Thoracic aorta (tissue), 2 donors: ENCODE measurements at places on chromosomes 12 and 14.

GRCh38 chr12:552466-552865, 92.7 kb downstream of the B4GALNT3 start:
- DNase-seq: no peak

DNA sequence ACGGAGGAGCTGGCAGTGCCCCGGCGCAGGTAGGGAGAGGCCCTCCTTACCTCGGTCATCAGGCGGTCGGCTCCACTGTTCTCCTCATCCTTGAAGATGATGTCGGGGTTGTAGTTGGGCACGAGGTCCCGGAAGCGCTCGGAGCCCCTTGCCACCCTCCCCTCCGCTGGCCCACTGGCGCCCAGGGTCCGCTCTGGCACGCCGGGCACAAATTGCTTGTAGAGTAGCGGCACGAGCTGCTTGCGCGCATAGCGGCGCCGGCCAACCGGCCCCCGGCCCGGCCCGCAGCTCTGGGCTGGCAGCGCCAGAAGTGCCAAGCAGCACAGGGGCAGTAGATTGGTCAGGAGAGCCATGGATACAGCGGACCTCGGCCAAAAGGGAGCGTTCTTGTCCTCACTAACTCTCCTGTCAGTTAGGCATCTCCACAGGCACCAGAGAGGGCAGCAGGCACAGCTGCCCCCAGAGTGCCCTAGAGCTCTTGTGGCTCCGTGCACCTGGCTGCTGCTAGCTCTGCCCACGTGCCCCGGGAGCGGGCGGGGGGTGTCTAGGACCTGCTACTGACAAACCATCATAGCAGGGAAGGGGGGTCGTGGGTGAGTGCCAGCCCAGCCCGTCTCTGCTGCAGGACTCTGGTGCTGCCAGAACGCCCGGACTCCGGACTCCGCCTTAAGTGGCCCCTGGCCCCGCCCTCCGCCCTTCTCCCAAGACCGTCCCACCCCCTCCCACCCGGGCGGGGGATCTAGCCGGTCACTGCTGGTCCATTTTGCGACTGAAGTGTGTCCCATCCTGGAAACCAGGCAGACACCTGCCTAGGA, at the start of gene DHH:
TSS of gene DHH (minus strand) at position 642 of the 815 bp plus-strand sequence. CDS start at position 353, 289 bp downstream.
- DNase-seq: no peak

- no peak for DNase-seq
Measured at GRCh38 chr12:902581-902980, 46.9 kb downstream of the RAD52 start.

DNA sequence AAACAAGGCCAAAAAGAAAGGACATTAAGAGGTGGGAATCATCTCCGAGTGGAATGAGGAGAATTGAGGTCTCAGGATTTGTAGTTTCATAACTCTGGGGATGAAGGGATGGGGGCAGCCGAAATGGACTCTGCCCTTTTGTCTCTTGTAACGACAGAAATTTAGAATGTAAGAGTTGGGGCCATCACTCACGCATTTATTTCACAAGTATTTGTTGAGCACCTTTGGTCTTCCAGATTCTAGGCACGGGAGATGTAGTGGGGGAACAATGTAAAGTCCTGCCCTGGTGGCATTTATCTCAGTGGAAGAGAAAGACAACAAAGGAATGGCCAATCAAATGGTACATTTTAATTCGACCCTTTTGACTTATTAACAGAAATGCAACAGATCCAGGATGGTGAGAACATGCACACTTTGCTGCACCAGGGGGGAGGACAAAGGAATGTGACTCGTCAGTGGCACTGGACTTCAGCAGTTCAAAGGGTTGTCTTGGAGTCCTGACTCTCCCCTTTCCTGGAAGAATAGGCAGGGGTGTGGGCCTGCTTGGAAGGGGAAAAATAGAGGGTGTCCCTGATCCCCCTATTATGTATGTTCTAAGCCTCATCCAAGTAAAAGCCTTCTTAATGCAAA, 102.0 kb downstream of the TMEM30B start:
- DNase-seq: no peak

- peak; percentile 62 for DNase-seq
Measured at GRCh38 chr12:1594261-1595025, at the start of gene FBXL14. Gene FBXL14 (minus strand): TSS chr12:1594581. CDS start chr12:1594066, 515 bp downstream.

- DNase-seq: no peak
Measured at GRCh38 chr12:118337194-118337838, 35.4 kb downstream of the TAOK3 start.

DNA sequence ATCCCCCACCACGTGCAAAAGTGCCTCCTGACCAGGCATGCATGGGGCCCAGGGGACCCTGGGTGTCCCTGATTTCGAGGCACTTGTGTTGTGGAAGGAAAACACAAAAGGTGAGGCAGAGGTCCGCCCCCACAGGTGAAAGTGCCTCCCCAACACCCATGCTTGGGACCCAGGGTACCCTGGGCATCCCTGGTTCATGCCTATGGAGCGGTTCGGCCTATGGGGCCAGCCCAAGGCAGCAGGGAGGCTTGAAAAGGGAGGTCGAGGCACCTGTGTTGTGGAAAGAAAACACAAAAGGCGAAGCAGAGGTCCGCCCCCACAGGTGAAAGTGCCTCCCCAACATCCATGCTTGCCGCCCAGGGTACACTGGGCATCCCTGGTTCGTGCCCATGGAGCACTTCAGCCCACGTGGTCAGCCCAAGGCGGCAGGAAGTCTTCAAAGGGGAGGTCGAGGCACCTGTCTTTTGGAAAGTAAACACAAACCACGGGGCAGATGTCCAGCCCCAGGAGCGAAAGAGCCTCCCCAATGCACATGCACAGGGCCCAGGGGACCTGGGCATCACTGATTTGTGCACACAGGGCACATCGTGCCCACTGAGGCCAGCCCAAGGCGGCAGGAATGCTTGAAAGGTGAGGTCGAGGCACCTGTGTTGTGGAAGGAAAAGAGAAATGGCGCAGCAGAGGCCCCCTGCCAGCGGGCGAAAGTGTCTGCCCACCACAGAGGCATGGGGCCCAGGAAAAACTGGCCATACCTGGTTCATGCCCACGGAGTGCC, 375.5 kb downstream of the ALG10 start:
- no peak for DNase-seq

- DNase-seq: no peak
Measured at GRCh38 chr12:5433081-5433844, 1.4 kb downstream of the NTF3 start.

GRCh38 chr12:2897418-2897817, 6.7 kb downstream of the TULP3 start:
- no peak for DNase-seq

DNA sequence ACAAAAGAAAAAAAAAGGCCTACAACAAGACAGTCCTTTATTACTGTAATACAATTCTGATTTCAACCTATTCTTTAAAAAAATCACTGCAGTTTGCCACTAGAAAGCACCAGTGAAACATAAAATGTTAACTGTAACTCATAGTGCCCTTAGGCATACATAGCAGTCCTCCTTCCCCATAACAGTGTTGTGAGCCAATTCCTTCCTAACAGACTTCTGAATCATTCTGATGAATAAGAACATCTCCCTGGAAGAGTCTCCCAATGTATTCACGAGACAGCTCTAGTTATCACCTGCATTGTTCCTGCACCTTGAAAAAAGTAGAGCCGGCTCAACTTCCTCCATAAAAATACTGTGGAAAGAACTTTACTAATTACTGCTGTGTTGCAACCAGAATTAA, 213.6 kb upstream of the FSCB start:
- no peak for DNase-seq

- no peak for DNase-seq
Measured at GRCh38 chr12:119082496-119082895, 96.2 kb upstream of the HSPB8 start.

DNA sequence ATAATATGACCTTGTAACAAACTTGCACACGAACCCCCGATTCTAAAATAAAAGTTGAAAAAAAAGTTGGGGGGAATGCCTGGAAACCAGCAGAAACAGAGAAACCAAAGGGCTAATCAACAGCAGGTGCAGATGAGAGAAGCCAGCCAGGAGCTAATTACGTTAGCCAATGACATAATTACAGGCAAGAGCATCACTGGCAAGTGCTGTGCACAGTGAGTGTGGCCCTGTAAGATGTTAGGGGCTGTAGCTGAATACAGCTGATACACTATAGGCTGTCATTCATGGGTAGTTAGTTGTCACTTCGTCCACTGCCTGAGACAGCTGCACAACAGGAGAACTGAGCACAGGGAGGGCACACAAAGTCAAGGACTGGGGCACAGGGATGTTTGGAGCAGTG, 7.3 kb upstream of the FGF23 start:
- DNase-seq: no peak

DNA sequence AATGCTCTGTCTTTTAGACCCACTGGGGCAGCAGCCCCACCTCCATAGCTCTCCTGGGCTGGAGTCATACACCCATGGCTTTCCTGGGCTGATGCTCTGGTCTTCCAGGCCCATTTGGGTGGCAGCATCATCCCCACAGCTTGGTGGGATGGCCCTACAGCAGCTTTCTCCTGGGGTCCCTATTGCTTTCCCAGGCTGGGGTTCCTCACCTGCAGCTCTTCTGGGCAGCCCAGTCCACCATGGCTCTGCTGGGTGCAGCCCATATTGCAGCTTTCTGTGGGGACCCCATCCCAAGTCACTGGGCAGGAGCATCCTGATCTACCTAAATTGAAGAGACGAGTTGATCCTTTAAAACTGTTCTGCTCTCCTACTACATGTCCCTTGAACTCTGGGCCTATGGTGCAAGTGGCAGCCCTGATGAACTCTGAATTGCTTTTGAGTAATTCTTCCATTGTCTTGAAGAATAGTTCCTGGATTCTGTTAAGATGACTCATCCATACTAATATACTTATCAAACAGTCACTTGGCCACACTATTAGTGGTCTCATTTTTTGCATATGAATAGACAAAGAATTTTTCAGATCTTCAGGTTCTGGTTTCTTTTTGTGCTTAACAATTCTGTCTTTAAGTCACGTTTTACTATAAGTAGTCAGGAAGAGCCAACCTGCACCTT, 390.1 kb downstream of the DPF3 start:
- DNase-seq: no peak

- no peak for DNase-seq
Measured at GRCh38 chr14:54206516-54206915, 190.3 kb upstream of the CDKN3 start.

DNA sequence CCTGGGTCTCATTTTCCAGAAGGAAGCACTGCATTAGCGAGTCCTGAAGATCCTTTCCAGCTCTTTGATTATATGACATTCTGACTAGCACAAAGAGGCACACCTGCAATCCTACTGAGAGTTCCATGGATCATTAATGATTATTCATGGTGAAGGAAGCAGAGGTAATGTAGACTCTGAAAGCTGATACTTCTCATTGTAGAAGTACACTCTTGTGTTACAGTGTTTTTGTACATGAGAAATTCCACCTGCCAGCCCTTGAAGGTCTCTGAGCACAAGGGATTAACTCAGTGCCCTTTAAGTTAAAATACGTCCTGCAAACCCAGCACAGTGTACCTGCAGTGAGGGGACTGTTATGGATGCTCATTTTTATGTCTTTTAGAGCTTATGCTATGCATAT, 558.8 kb upstream of the FBXO33 start:
- no peak for DNase-seq

- DNase-seq: no peak
Measured at GRCh38 chr12:54173066-54173726, 15.6 kb downstream of the SMUG1 start.

GRCh38 chr12:83153177-83153576, 466.5 kb downstream of the TMTC2 start:
- no peak for DNase-seq

GRCh38 chr14:74934476-74935359, 11.7 kb upstream of the RPS6KL1 start:
- no peak for DNase-seq

DNA sequence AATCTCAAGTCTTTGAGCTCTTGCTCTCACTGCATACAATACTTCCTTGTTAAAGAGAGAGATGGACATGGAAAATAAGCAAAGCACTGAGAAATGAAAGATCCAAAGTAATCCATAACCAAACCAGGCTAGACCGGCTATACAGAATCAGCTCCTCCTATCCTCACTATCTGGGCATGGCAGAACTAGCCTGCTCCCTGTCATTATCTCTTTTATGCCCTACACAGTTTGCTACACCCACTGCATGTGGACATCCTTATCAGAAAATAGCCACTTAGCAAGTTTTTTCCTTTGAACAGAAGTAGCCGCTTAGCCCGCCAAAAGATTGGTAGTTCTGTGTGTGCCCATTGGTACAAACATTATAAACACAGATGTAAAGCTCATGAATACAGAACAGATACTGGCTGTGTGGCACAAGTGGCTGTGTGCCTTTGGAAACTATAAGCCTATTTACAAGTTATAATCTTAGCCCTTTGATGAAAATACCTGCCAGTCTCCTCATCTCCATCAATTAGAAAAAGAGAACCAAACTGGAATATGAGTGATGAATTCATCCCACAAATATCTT, 34.7 kb downstream of the SPTB start:
- DNase-seq: no peak

DNA sequence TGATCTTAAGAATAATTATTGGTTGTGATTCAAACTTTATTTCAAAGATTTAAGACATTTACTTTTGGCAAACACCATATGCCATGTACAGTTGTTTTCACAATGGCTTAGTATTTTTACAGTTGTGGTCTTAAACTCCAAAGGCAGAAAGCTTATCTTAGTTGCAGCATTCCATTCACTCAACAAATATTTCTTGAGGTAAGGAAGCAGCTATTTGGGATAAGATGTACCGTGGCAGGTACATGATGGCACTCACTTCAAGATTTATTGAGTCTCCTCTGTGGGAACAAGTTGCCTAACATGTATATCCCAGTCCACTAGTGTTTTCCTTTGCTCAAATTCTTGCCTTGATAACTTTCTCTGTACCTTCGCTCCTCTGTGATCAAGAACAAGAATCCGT, 8.0 kb upstream of the MON2 start:
- DNase-seq: no peak

DNA sequence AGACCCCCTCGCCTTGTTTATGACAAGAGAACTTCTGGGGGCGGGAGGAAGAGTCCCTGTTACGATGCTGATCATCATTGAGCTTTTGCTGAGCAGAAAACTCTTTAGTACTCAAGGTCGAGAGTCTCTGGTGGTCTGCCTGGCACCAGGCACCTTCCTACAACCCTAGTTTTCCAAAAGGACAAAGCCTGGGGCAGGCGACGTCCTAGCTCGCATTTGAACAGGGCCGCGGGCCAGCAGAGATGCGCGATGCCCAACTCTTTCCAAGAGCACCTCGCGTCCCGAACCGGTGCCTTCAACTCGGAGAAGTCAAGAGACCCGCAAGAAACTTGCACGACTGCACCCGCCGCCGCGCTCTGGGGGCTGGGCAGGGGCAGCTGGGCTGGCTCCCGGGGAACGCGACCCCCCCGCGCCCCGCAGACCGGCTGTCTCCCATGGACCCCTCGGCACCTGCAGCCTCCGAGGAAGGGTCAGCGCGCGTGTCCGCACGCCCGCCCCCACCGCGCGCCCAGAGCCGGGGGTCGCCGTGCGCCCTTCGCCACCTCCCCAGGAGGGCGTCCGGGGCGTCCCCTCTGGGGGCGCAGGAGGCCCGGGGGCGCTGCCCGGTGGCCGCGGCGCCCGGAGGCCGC, 377 bp upstream of the BCL7A start:
- DNase-seq: no peak

DNA sequence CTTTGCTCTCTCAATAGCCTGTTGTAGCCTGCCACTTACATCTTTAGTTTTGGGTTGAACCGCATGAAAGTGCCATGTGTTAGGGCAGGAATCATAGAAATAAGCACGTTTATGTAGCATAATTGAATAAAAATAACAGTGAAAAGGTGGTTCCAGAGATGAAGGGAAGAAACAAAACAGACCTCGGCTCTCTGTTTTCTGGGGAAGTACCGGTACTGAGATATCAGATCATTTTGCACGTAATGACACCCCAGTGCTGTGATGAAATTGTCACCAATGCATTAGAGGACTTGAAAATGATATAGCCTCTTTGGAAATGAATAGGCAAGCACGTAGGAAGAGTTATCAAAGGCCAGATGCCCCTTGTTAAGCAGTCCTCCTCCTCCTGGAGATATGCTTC, 42.5 kb upstream of the DLK1 start:
- no peak for DNase-seq
